ENCODE measurements at places on chromosomes 2 and 18.

GRCh38 chr2:238848976-238849853, 1.3 kb downstream of the TWIST2 start:
- peaks cover 27% of the 10 kb centered on the region for H3K4me1 ChIP-seq
- H3K27ac ChIP-seq: no peak overlapping the region
- H3K4me3 ChIP-seq: no peak overlapping the region
- H3K27me3 ChIP-seq: no peaks in the 10 kb centered on the region

- no peaks in the 10 kb centered on the region for H3K27me3 ChIP-seq
- peak overlapping the region; percentile 97 for H3K27ac ChIP-seq
- H3K4me3 ChIP-seq: peak overlapping the region; percentile 87
- H3K36me3 ChIP-seq: peaks cover 19% of the 10 kb centered on the region
- H3K4me1 ChIP-seq: peaks cover 17% of the 10 kb centered on the region
Measured at GRCh38 chr18:35241448-35241804, 592 bp downstream of the ZNF397 start.

DNA sequence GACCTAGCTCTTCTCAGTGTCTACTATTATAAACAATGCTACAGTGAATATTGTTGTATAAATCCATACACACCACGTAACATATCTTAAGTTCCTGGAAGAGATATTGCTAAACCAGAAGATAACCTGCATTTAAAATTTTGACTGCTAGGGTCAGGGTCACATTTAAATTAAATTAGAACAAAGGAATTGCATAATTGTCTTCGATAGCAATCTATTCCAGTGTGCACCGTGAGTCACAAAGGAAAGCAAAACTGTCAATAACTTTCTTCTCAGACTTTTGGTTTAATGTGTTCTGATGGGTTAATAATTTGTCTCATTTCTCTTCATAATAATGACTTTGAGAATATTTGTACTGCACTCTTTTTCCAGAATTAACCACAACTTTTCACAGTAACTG, 4.2 kb downstream of the GEN1 start:
- H3K36me3 ChIP-seq: no peaks in the 10 kb centered on the region
- H3K4me3 ChIP-seq: no peak overlapping the region
- H3K27me3 ChIP-seq: no peaks in the 10 kb centered on the region
- H3K27ac ChIP-seq: no peak overlapping the region
- DNase-seq: no peak

DNA sequence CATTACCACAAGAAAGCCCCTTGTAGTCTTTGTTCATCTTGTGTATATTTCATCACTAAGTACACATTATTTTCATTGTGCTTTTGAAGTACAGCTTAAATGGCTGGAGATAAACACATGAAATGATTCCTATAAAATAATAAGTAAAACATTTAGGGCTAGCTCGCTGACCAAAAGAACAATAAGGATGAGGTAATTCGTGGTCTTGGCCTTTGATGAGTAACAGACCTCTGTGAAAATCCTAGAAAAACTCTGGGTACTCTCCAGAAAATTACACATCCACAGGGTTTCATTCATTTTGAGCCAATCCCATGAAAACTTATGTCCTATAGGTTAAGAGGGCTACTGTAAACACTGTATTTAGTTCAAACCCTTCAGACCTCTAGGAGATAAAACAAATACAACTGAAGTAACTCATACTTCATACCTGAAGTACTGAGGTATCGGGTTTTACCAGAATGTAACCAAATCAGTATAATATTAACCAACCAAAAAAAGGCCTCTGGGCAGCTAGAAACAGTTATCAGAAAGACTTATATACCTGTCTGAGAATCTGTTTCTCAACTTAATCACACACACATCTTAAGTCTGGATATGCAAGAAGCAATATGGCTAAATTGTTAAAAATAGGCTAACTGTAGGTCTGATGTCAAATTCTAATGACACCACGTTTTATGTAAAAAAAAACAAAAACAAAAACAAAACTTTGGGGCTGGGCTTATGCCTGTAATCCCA, 31.0 kb downstream of the CFAP36 start:
- H3K36me3 ChIP-seq: peaks cover 14% of the 10 kb centered on the region
- no peak overlapping the region for H3K4me3 ChIP-seq
- no peak for DNase-seq

GRCh38 chr18:35501369-35501768, 3.6 kb upstream of the INO80C start:
- no peak overlapping the region for H3K27ac ChIP-seq
- no peaks in the 10 kb centered on the region for H3K36me3 ChIP-seq
- H3K4me3 ChIP-seq: no peak overlapping the region
- H3K4me1 ChIP-seq: peaks cover 29% of the 10 kb centered on the region
- no peaks in the 10 kb centered on the region for H3K27me3 ChIP-seq

DNA sequence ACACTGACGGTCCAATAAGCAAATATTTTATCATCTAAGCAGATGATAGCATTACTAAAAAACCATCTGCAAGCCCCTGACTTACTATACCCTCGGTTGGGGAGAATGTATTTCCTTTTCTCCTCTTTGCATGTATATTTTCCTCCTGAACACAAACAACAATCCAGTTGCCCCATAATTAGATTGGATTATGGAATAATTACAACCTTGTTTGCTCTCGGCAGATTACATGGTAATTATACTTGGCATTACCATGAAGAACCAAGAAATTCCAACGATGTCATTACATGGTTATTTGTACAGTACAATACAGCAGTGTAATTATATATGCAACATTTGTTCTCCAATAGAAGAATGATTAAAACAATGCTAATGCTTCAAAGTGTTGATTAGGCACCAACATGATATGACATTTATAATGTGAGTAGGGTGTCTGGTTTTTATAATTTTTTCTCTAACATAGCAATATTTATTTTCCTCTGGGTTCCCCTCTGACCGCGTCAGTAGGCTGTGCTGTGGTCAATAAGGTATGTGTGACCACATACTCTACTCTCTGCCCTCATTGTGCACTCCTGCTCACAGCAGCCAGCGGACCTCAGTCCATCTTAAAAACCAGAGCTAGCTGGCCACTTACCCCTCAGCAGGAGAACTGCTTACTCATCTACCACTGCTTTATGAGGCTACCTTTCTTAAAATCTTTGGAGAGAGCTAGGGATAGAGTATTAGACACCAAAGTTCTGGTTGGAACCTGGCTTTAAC, 176.1 kb downstream of the INSIG2 start:
- H3K4me3 ChIP-seq: no peak overlapping the region
- H3K27ac ChIP-seq: no peak overlapping the region
- no peak for DNase-seq
- H3K27me3 ChIP-seq: no peaks in the 10 kb centered on the region

GRCh38 chr2:124610866-124611265, 585.8 kb downstream of the CNTNAP5 start:
- H3K36me3 ChIP-seq: no peaks in the 10 kb centered on the region
- H3K4me3 ChIP-seq: no peak overlapping the region
- H3K27ac ChIP-seq: no peak overlapping the region
- no peaks in the 10 kb centered on the region for H3K27me3 ChIP-seq
- DNase-seq: no peak

GRCh38 chr2:173623438-173624319, 269.0 kb downstream of the CDCA7 start:
- no peaks in the 10 kb centered on the region for H3K4me1 ChIP-seq
- no peaks in the 10 kb centered on the region for H3K27me3 ChIP-seq
- no peak overlapping the region for H3K4me3 ChIP-seq
- H3K27ac ChIP-seq: no peak overlapping the region
- no peaks in the 10 kb centered on the region for H3K36me3 ChIP-seq

- H3K27ac ChIP-seq: no peak overlapping the region
- DNase-seq: no peak
- H3K36me3 ChIP-seq: peaks cover 16% of the 10 kb centered on the region
- H3K27me3 ChIP-seq: no peaks in the 10 kb centered on the region
Measured at GRCh38 chr2:197414515-197414914, 20.3 kb downstream of the SF3B1 start.

GRCh38 chr2:203549406-203549805, 14.3 kb upstream of the RAPH1 start:
- H3K27me3 ChIP-seq: no peaks in the 10 kb centered on the region
- H3K4me1 ChIP-seq: peaks cover 2% of the 10 kb centered on the region
- no peaks in the 10 kb centered on the region for H3K36me3 ChIP-seq
- H3K27ac ChIP-seq: no peak overlapping the region
- no peak for DNase-seq

GRCh38 chr18:28875059-28875458, 698.1 kb upstream of the CDH2 start:
- no peaks in the 10 kb centered on the region for H3K27me3 ChIP-seq
- H3K36me3 ChIP-seq: no peaks in the 10 kb centered on the region
- H3K27ac ChIP-seq: no peak overlapping the region
- no peak overlapping the region for H3K4me3 ChIP-seq

DNA sequence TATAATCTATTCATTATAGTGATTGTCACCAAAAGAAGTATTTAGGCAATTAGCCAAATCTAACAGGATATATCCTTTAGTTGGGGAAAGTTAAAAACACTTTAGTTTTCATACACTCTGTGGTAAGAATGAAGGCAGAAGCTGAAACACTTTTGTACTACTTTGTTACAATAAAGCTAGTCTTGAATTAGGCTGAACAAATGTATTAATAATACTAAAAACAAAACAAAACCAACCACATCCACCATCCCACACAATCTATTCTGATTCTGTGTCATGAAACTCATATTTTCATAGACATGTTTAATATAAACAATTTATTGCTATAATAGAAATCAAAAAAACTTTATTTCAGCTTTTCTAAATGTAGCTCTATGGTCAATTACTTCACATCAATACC, 508.8 kb downstream of the ZEB2 start:
- H3K4me1 ChIP-seq: no peaks in the 10 kb centered on the region
- no peaks in the 10 kb centered on the region for H3K27me3 ChIP-seq
- no peak for DNase-seq
- H3K36me3 ChIP-seq: no peaks in the 10 kb centered on the region

- no peaks in the 10 kb centered on the region for H3K36me3 ChIP-seq
- DNase-seq: no peak
- H3K4me1 ChIP-seq: no peaks in the 10 kb centered on the region
- H3K27ac ChIP-seq: no peak overlapping the region
- no peak overlapping the region for H3K4me3 ChIP-seq
- no peaks in the 10 kb centered on the region for H3K27me3 ChIP-seq
Measured at GRCh38 chr18:2627821-2628276, 27.7 kb upstream of the SMCHD1 start.

GRCh38 chr2:106160786-106161261, 33.3 kb downstream of the UXS1 start:
- H3K4me1 ChIP-seq: peaks cover 11% of the 10 kb centered on the region
- DNase-seq: peak; percentile 23
- H3K36me3 ChIP-seq: no peaks in the 10 kb centered on the region
- H3K27me3 ChIP-seq: no peaks in the 10 kb centered on the region
- peak overlapping the region; percentile 43 for H3K27ac ChIP-seq

DNA sequence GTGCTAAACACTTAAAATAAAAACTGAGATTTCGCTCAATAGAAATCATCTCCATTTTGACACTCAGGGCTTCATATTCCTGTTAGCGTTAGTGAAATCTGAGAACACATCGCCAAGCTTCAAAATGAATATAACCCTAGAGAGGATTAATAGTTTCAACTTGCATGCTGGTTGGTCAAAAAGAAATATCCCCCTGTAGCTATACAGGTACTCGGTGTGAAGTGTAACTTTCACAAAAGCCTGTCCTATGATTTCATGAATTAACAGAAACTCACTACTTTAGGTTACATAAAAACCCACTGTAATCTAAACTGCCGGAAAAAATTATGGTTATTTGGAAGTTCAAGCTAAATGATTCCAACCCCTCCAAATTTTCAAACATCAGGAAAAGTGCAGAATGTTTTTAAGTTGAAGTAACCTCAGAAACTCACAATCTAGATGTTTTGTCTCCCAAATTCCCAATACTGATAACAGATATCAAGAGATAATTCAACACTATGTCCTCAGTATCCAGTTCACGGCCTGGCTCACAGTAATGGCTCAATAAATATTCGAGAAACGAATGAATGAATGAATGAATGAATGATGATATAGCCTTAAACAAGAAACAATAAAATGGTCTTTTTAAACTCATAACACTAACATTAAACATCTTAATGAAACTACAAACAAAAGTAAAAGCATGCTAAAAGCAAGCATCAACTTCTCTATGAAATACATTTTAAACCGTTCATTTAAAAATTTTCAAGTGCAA, 2.5 kb downstream of the TLK1 start:
- no peaks in the 10 kb centered on the region for H3K36me3 ChIP-seq
- no peak overlapping the region for H3K4me3 ChIP-seq
- H3K4me1 ChIP-seq: peaks cover 42% of the 10 kb centered on the region
- H3K27me3 ChIP-seq: no peaks in the 10 kb centered on the region
- DNase-seq: no peak

GRCh38 chr2:236163471-236164200, 4.5 kb downstream of the GBX2 start:
- no peak overlapping the region for H3K27ac ChIP-seq
- no peaks in the 10 kb centered on the region for H3K36me3 ChIP-seq
- no peak for DNase-seq
- no peak overlapping the region for H3K4me3 ChIP-seq
- H3K4me1 ChIP-seq: peaks cover 58% of the 10 kb centered on the region

DNA sequence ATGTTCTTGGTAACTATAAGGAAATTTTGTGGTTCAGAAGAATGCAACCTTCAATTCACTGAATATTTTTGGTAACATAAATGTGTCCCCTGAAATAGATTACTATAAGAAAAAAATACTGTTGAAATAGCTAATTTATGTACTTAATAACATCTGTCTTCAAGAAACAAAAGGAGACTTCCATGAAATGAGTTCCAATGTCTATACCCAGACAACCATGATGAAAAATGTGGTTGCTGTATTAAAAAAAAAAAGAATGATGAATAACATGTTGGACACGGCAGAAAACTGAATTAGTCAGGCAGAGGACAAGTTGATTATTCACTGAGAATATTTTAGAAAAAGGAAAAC, 98.5 kb downstream of the TACR1 start:
- no peak for DNase-seq
- no peaks in the 10 kb centered on the region for H3K36me3 ChIP-seq
- H3K27me3 ChIP-seq: no peaks in the 10 kb centered on the region
- H3K4me3 ChIP-seq: no peak overlapping the region
- H3K4me1 ChIP-seq: no peaks in the 10 kb centered on the region

GRCh38 chr2:73642338-73643018, at the start of gene NAT8:
NAT8 (minus strand) TSS chr2:73642422; CDS start chr2:73641628, 794 bp downstream.
- H3K36me3 ChIP-seq: no peaks in the 10 kb centered on the region
- no peak within 1 kb of the TSS for H3K4me3 ChIP-seq
- no peak within 1 kb of the TSS for H3K27ac ChIP-seq
- H3K27me3 ChIP-seq: no peaks in the 10 kb centered on the region
- peaks cover 11% of the 10 kb centered on the region for H3K4me1 ChIP-seq

DNA sequence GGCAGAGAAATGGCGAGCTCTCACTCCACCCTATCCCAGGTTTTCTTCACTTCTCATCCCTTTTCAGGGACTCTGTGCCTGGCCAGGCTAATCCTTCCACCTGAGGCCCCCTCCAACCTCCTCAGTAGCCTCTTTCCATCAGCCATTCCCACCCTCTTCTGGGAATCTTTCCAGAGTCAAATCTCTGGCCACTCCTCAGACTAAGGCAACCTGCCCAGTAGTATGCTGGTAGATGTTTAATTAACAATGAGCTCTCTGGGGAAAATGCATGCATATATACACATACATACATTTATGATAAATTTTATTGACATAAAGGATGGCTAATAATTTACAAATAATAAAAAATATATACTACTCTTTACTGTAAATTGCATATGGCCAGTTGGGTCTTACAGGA, 11.4 kb upstream of the ASPRV1 start:
- no peak overlapping the region for H3K4me3 ChIP-seq
- no peaks in the 10 kb centered on the region for H3K27me3 ChIP-seq
- no peaks in the 10 kb centered on the region for H3K4me1 ChIP-seq
- H3K27ac ChIP-seq: no peak overlapping the region

GRCh38 chr2:37786854-37787253, 115.4 kb upstream of the CDC42EP3 start:
- H3K27ac ChIP-seq: no peak overlapping the region
- DNase-seq: peak; percentile 13
- H3K27me3 ChIP-seq: no peaks in the 10 kb centered on the region
- no peak overlapping the region for H3K4me3 ChIP-seq
- no peaks in the 10 kb centered on the region for H3K4me1 ChIP-seq

GRCh38 chr2:66872986-66873754, 438.2 kb downstream of the MEIS1 start:
- peak overlapping the region; percentile 62 for H3K27ac ChIP-seq
- no peaks in the 10 kb centered on the region for H3K36me3 ChIP-seq
- H3K27me3 ChIP-seq: no peaks in the 10 kb centered on the region
